ENCODE measurements at places on chromosomes 12 and 14.
A peak's percentile ranks its signal among the peaks of the same experiment; 100 is the strongest.

DNA sequence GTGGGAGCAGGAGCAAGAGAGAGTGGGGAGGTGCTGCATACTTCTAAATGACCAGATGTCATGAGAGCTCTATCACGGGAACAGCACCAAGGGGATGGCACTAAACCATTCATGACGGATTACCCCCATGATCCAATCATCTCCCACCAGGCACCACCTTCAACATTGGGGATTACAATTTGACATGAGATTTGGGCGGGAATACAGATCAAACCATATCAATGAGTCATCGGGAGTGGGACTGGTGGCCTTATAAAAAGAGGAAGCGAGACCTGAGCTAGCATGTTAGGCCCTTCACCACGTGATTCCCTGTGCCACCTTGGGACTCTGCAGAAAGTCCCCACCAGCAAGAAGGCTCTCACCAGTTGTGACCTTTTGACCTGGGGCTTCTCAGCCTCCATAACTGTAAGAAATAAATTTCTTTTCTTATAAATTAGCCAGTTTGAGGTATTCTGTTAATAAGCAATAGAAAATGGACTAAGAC, 28.7 kb downstream of the COX8C start:
- DNase-seq, result no peak

DNA sequence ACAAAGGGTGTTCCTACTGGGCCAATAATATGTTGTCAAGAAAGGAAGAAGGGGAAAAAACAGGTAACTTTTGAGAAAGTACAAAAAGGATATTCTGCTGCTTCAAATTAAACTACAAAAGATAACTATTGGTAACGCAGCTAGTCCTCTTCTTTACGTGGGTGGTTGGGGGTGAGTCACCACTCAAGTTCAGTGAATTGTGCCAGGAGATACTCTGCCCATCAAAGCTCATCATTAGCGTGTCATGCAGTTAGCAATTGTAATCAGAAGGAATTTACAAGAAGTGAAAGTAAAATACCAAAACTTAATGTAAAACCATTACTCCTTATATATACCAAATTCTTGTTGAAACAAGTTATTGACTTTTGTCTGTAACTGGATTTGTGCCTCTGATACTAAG, 342.0 kb downstream of the NPAS3 start:
- no peak for DNase-seq

DNA sequence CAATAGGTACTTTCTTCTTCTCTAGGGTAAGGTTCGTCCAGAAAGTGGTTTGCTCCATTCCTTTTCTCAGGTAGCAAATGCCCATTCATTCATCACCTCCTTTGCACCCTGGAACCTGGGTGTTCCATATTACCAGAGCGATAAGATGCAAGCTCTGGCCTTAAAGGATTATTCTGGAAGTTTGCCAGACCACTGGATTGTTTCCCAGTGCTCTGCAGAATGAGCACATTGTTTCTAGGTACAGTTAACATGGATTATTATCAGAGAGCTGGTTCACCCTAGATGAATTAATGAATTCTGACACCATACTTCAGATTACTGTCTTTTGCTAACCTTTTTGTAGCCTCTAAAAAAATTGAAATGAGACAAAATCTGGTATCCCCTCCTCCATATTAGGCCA, 170.9 kb upstream of the BMP4 start:
- no peak for DNase-seq

- DNase-seq, result no peak
These were observed 39.1 kb upstream of the DHRS7 start for GRCh38 chr14:60204104-60204842.

GRCh38 chr14:100806386-100806785, 19.5 kb upstream of the MEG3 start:
- DNase-seq, result no peak

DNA sequence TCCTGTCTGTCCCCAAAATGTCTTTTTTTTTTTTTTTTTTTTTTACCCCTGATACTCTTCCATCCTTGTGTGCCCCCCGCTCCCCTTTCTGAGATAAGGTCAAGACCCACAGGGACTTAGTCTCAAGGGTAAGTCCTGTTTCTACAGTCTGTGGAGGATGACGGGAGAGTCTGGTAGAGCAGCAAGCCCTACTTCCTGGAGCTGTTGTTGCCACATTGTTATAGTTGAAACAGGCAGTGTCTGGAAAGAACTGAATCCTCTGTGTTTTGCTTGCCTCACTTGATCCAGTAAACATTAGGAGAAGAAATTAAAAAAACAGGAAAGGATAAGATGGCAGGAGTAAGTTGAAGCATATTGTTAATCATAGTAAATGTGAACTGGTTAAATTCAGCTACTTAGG, 45.5 kb downstream of the ZNF664 start:
- no peak for DNase-seq

- no peak for DNase-seq
These were observed 9.1 kb downstream of the SMCO2 start for GRCh38 chr12:27455589-27455988.

- no peak for DNase-seq
These were observed 52.3 kb downstream of the RAB35 start for GRCh38 chr12:120064054-120064940.

- DNase-seq, result no peak
These were observed 11.1 kb upstream of the MYO1H start for GRCh38 chr12:109336593-109336992.

GRCh38 chr14:42535397-42535796, 928.7 kb downstream of the LRFN5 start:
- no peak for DNase-seq

DNA sequence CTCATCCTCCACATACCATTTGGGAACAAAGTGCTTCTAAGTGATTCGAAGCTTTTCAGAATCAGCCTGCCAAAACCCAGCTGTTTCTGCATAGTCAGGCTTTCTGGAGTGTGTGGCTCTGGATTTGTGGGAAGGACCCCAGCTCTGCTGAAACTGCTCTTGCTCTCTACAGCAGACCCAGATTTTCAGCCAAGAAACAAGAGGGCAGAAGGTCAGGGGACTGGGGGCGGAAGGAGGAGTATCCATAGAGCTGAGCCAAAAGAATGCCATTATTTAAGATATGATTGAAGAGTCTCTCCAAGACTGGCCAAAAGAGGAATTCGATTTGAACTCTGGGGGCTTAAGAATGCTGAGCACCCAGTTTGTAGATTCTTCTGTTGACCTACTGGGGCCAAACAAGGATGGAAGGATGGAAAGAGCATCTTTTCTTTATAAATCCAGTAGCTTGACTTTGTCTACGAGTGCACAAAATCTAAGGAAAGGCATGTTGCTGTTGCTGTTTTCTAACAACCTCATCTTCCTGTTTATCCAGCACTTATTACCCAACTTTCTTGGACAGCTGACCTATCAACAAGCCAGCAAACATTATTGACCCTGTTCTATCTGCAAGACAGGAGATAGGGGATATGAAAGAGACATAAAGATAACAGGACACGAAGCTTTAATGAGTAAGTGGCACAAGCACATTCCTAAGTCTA, 29.2 kb downstream of the FBLN5 start:
- no peak for DNase-seq

DNA sequence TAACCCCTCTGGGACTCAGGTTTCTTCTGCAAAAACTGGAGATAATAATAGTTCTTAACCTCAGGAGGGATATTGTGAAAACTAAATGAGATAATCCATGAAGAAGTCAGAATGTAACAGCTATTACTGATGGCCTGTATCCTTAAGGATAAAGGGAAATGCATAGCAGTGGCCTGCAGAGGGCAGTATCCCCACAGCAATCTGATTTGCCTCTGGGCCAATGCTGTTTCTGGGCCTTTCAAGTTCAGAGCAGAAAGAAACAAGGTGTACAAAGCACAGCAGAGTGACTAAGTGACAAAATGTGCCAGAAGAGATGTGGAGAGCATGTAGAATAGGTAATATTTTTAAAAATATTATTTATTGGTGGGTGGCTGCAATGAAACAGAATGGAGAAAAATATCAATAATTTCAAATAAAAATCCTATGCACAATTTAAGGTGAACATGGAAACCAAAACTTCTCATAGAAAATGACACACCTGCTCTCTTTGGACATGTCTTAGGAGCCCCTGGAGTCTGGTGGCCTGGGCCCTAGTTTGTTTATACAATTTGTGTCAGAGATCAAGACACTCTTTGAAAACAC, 90.3 kb downstream of the C12orf75 start:
- DNase-seq, result peak; percentile 59

DNA sequence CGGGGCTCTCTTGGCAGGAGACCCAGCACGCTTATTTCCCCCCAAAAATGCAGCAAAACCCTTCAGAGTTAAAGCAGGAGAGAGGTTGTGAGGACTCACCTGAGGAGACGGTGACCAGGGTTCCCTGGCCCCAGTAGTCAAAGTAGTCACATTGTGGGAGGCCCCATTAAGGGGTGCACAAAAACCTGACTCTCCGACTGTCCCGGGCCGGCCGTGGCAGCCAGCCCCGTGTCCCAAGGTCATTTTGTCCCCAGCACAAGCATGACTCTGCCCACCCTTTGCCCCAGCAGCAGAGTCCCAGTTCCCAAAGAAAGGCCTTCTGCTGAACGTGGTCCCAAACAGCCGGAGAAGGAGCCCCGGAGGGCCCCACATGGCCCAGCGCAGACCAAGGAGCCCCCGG, 337.7 kb downstream of the TMEM121 start:
- no peak for DNase-seq

GRCh38 chr12:110234755-110235154, 46.3 kb upstream of the ATP2A2 start:
- no peak for DNase-seq

DNA sequence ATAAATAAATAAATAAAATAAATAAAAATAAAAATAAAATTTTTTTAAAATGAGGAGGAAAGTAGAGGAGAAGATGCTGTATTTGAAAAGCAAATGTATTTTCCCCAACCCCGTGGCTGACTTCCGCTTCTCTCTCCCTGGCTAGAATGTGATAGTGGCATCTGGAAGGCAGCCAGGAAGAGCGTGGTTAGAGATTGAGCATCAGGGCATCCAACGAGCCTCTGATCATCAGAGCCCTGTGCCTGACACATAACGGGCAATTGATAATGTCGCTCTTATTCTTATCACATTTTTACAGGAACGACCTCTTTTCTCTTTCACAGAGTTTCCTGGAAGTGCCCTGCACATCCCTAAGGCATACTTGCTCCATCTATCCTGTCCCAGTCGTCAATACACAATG, 496.9 kb upstream of the TMEM132C start:
- no peak for DNase-seq

GRCh38 chr14:74585406-74586335, 26.4 kb downstream of the LTBP2 start:
- no peak for DNase-seq

- no peak for DNase-seq
These were observed 82.2 kb downstream of the ADCK1 start for GRCh38 chr14:77882098-77882497.

GRCh38 chr12:108477055-108477880, 37.8 kb upstream of the FICD start:
- DNase-seq, result no peak

Data from activated naive CD4-positive, alpha-beta T cell treated with anti-CD3 and anti-CD28 coated beads, Interleukin-2, amount 50 U/mL, for 16 hours (primary cell).